ENCODE measurements at places on chromosomes 7 and 10.

GRCh38 chr7:44380189-44380830 is 54.9 kb upstream of the CAMK2B start:
- DNase-seq, result no peak

DNA sequence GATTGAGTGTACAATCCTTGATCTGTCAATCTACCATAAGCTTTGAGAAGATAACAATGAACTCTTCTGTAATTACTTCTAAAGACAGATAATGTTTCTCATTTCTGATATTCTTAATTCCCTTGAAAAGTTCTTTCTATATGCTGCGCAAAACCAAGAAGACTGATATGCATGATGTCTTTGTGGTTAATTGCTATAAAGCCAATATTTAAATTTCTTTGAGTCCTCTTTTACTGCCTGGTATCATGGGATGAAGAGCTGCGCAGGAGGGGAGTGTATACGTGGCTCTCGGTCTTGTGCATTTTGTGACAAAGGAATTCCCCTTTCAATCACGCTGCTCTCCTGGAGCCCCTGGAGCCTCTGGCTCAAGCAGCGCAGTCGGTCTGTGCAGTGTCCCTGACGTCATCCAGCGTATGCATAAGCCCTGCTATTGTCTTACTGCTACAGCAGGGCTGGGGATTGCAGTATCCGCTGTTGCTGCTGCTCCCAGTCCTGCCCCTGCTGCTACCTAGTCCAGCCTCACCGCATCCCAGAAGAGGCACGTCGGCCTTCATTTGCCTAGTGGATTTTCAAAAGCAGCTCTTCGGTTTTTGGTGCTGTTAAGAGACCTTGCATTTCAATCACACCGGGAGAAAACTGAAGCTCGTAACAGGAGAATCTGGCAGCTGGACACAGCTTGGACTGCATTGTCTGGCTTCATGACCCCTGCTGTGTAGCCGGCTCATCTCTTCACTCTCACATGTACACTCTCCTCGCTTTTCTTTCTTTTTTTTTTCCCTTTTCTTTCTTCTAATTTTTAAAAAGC is 66.7 kb downstream of the ST7 start:
- peak; percentile 17 for DNase-seq

GRCh38 chr10:79243181-79244067 is 103.8 kb upstream of the PPIF start:
- peak; percentile 82 for DNase-seq

- DNase-seq, result no peak
These were observed 1087.0 kb upstream of the AUTS2 start for GRCh38 chr7:68511281-68511680.

DNA sequence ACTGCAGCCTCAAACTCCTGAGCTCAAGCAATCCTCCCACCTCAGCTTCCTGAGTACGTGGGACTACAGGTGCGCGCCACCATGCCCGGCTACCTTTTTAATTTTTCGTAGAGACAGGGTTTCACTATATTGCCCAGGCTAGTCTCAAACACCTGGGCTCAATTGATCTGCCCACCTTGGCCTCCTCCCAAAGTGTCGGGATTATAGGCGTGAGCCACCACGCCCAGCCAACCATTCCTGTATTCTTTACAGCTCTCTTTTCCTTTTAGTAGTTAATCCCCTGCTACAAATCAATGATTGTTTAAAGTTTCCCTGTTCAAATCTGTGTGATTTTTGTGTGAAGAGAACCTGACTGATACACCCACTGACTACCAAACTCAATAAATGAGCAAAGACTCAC is 75.4 kb upstream of the SVIL start:
- no peak for DNase-seq

GRCh38 chr7:90194911-90195809 is 16.4 kb upstream of the STEAP2 start:
- DNase-seq, result no peak

- no peak for DNase-seq
These were observed 144.3 kb downstream of the FZD1 start for GRCh38 chr7:91408388-91409154.

GRCh38 chr7:103447073-103447960 is 1.3 kb upstream of the SLC26A5 start:
- DNase-seq, result peak; percentile 12

- peak; percentile 65 for DNase-seq
These were observed 60.1 kb upstream of the SORCS3 start for GRCh38 chr10:104580774-104581675.

DNA sequence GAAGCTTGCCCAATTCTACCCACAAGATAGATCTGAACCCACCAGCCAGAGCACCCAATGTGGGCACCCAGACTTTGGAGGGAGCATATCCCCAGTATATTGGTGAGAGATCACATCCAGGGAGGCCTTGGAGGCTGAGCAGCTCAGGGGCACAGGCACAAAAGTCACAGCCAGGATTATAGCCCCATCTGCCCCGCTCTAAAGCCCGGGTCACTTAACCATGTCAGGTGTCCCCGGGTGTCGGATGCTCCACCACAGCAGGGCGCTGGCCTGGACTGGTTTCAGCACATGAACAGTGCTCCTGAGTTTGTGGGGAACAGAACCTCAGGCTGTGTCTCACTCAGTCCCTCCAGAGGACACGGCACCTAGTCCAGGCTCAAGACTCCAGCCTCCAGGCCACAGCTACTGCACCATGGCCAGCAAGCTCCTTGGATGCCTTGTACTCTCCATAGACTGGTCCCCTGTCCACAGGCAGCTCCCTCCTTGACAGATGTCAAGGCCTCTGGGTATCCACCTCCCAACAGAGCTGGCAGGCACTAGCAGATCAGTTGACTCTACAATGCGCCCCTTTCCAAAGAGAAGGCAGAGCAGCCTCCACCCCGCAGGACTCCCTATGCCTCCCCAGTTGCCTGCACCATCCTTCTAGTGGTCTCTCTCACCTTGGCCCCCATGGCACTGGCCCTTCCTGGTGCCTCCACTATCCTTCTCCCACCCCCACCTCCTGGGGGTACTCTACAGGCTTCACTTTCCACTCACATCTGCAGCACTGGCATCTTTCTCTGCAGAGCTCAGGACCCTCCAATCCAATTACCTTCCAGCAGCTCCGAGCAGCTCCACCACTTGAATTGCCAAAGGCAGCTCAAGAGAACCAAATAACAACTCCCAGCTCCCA is 306.0 kb downstream of the GRID1 start:
- DNase-seq, result no peak

DNA sequence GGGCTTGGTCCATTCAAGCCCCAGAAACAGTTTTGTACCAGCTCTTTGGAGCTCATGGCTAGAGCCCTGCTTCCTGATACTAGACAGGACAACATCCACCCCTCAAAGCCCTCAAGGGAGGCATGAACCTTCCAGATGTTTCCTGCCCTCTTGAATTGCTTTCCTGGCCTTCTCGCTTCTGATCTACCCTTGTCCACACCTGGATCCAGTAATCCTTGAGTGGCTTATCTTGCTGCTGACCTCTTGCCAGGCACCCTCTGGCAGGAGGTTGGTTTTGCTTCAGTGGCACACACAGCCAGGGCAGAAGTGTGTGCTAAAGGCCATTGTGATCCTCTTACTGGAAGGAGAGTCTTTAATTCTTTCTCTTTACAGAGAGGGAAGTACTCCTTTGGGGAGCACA is 495.8 kb downstream of the PLXNA4 start:
- no peak for DNase-seq

- DNase-seq, result no peak
These were observed 44.3 kb downstream of the PFKP start for GRCh38 chr10:3111621-3112163.

GRCh38 chr10:105154736-105155135 is 513.6 kb downstream of the SORCS3 start:
- DNase-seq, result no peak

GRCh38 chr10:69439350-69439739 is 11.9 kb upstream of the TSPAN15 start:
- no peak for DNase-seq

DNA sequence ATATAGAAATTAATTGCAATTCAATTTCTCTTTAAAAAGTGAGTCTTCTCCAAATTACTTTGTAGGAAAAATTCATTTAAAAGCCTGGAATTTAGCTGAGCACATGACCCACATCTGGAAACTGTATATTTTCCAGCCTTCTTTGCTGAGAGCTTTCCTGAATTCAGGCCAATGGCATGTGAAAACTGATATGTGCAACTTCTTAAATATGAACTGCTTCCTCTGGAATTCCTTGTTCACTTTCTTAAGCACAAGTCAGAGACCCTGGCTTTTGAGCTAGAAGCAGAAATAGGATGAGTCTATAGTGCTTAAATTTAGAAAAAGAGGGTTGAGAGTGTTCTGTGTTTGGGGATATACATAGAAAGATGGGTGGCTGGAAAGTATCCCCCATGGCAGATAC is 365.1 kb upstream of the MTPN start:
- DNase-seq, result no peak

GRCh38 chr7:27248427-27248806 is 5.8 kb downstream of the EVX1 start:
- DNase-seq, result no peak

- no peak for DNase-seq
These were observed 2.8 kb downstream of the MPP7 start for GRCh38 chr10:28300027-28300426.

DNA sequence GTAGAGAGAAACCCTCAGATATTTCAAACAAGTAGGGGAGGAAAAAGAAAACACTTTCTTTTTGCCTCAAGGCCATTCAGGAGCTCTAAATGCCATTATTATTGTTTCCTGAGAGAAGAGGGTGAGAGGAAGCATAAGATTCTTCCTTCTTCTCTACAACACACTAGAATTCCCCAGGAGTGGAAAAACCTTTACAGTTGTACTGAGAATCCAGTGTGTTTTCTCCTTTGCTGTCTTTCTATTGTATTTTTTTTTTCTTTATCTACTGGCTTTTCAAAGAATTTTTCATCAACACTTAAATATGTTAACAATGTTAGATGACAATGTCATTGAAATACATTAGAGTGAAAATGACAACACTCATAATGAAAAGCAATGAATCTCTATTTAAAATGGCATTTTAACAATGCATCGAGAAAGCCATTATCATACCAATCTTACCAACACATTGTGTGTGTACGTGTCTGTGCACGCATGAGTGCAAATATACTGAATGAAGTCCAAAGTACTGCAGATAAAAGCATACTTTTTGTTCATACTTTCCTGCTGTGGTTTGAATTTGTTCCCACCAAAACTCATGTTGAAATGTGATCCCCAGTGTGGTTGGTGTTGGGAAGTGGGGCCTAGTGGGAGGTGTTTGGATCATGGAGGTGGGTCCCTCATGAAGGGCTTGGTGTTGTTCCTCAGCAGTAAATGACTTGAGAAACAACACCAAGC is 24.2 kb upstream of the MACC1 start:
- DNase-seq, result no peak

- DNase-seq, result no peak
These were observed 44.3 kb downstream of the ZNF800 start for GRCh38 chr7:127348247-127348631.

DNA sequence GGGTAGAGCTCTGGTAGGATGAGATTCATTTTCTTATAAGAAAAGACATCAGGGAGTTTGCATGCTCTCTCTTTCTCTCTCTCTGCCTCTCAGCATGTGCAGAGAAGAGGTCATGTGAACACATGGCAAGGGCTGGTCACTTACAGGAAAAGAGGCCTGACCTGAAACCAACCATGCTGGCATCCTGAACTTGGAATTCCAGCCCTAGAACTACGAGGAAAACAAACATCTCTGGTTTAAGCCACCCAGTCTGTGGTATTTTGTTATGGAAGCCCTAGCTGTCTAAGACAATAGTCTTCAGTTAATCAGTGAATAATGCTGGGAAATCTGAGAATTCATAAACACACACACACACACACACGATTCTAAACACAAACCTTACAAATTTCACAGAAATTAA is 1104.2 kb upstream of the LRRN3 start:
- no peak for DNase-seq

DNA sequence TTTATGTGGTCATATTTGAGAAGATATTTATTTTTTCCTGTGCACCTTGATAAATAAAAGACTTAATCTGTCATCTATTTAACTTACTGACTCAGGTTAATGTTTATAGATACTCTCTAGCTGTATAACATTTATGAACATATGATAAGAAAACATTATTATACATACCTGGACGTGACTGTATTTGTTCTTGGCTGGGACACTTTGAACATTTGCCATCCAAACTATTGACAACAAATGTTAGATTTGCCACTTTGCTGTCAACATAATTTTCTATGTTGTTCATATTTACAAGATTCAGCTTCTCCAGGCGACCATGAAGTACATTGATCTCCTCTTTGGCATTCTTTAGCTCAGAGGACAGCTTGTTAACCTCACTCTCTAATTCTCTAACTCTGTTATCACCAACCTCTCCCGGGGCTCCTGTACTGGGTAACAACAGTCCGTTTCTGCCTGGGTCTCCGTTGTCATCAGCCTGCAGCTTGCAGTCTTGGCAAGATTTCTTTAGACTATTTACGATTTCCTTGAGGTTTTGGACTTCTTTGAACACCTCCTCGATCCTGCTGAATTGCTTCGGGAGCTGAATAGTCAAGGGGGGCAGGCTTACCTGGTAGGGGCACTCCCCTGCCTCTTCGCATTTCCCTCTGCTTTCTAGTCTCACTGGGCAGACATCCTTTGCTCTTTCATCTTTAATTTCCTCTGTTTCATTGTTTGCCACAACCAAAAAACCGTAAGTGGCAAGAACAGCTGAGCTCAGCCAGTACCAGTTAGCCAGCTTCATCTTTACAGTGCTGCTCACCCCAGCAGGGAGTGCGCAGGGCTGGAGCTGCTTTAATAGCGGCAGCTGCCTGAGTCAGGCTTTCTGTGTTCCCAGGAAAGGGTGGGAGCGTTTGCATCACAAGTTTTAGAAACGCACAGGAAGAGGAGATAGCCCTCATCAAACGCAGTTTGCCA is at the start of gene FGL2:
Gene FGL2, minus strand, starts transcription at position 807 of the 954 bp plus-strand sequence. Its CDS starts 26 bp downstream, at position 781.
- DNase-seq, result no peak

DNA sequence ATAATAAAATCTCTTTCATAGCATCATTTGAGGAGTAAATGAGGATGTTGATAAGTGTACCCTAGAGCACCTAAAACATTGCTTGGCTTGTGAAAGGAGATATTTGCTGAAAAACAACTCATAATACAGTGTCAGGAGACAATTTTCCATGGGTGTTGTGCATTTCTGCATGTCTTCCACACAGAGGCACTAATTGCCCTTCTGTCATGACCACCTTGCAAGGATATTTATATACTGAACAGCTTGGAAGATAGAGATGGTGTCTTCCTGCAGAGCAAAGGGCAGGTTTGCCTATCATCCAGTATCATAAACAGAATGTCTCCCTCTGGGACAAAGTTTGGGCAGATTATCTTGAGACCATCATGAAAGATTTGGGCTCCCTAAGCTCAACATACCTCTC is 495.2 kb upstream of the LRRN3 start:
- no peak for DNase-seq

GRCh38 chr7:66837007-66837406 is 84.0 kb upstream of the TMEM248 start:
- no peak for DNase-seq

DNA sequence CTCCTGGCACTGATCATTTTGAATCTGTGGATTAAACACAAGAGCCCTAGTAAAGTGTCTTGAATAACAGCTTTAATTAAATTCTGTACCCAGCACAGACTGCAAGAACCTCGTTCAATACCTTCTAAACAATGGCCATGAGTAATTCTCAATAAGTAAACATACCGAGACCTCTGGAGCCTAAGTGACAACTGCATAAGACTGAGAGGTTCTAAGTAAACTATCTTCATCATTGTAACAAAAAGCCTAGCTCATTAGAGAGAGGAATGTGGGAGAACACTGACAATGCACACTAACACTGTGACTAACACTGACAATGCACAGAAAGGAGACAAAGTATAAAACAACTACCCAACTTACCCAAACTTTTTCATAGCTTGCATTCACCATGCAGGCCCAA is 117.4 kb downstream of the ELAPOR2 start:
- no peak for DNase-seq

GRCh38 chr7:6705959-6706665 is 635 bp downstream of the ZNF12 start:
- peak; percentile 25 for DNase-seq

GRCh38 chr10:71623098-71623985 is 96.2 kb downstream of the C10orf105 start:
- DNase-seq, result no peak
